ELF-1 (cell line): ENCODE measurements at places on chromosomes 6 and 20.

DNA sequence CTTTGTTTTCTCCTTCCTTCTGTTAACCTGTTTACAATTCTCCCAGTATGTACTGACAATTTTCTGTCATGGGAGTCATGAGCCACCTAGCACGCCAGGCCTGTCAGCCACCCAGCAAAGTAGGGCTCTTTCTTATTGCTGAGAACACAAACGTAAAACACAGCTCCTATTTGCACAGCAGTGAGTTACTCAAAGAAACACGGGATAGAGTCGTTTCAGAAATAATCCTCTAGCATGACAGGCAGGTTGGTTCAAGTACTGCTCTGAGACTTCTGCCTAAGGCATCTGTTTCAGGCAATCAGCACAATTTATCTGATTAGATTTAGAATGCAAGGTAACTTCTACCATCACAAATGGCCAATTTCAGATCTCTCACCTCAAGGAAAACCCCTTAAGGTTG is 88.8 kb downstream of the CD24 start:
- DNase-seq = peak; percentile 29

GRCh38 chr20:38842558-38842981 is 37.1 kb downstream of the PPP1R16B start:
- DNase-seq = no peak

DNA sequence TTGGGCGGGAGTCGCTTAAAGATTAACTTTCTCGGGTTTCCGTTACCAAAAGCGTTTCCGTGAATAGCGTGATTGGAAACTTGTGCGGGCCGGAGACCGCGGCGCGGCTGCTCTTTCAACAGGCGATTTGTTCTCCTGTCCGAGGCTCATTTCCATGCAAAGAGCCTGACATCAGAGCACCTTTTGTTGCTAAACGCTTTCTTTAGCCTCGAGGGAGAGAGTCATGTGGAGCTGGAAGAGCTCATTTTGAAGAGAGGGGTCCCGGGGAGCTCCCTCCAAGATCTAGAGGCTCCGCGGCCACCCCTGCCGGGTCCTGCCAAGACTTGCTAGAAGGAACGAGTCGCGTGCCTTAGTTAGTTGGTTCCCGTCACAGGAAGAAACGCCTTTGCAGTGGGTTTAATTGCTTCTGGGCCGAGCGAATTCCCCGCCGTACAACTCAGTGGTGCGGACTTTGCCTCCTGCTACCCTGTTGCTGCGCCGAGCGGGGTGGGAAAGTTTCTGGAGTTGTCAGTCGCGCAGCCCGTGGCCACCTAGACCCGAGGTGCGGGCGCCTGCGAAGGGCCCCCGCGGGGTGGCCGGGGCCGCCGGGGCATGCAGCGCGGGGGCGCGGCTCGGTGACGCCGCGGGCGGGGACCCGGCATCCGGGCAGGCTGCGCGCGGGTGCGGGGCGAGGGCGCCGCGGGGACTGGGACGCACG is at the start of gene SASH1:
SASH1 (plus strand) TSS at position 489 of the 697 bp plus-strand sequence. CDS start 230 bp downstream, outside the sequence.
- DNase-seq = peak; percentile 97

GRCh38 chr6:145891126-145891525 is 73.0 kb downstream of the SHPRH start:
- DNase-seq = no peak

GRCh38 chr6:164792666-164793065 is 516.7 kb downstream of the C6orf118 start:
- DNase-seq = no peak

- DNase-seq = no peak
Observed at GRCh38 chr20:61436283-61436666, 184.2 kb downstream of the CDH4 start.

DNA sequence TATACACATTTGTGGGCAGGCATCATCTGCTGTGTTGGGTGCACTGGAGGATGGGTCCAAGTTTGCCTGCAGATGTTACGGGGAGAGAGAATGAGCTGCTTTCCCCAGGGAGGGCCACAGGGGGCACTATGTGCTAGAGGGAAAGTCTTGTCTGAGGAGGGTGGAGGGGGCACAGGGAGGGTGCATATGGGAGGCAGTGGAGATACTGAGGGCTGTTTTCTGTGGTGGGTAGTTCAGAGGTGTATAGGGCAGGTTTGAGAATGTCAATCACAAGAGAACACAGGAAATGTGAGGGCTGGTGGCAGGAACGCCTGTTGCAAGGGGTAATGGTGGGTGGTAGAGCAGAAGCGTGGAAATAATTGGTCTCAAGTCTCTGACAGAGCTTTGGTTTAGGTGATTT is 7.7 kb upstream of the PTPRA start:
- peak; percentile 25 for DNase-seq

- DNase-seq = no peak
Observed at GRCh38 chr20:540391-541201, 3.0 kb downstream of the CSNK2A1 start.

DNA sequence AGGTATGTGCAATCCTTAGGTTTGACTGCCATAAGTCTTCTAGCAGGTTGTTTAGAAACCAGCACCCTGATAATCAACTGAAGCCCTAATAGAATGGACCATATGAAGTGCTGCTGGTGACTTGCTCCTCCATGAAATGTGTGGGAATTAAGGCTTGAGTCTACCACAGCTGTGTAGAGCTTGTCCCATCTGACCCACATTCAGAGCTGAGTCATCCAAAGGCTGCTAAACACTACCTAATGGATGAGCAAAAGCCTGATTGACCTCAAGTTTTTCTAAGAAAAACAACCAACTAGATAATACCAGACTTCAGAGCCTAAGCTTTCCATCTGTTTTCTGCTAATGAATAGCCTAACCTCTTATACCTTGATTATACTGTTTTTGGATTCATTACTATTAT is 120.3 kb upstream of the MOCS1 start:
- DNase-seq = no peak

- DNase-seq = no peak
Observed at GRCh38 chr6:73121421-73121993, 103.8 kb downstream of the KHDC1L start.

DNA sequence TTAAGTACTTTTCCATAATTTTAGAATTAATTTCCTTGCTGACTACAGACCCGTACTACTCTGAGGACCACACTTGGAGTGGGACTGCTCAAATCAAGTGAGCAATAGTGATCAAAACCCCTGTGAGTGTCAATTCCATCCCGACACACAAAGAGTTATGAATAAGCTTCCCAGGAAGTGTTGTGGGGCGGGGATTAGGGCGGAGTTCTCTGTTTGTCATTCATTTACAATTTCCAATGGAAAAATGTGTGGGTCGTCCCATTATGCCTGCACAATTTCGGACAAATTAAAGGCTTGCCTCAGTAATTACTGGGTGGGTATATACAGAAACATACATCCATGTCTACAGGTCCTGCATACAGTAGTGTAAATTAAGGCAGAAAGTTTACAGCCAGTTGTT is 84.2 kb downstream of the ISM1 start:
- no peak for DNase-seq

GRCh38 chr6:128432394-128432793 is 88.0 kb downstream of the PTPRK start:
- DNase-seq = no peak

- no peak for DNase-seq
Observed at GRCh38 chr6:18327626-18328025, 59.5 kb upstream of the RNF144B start.

DNA sequence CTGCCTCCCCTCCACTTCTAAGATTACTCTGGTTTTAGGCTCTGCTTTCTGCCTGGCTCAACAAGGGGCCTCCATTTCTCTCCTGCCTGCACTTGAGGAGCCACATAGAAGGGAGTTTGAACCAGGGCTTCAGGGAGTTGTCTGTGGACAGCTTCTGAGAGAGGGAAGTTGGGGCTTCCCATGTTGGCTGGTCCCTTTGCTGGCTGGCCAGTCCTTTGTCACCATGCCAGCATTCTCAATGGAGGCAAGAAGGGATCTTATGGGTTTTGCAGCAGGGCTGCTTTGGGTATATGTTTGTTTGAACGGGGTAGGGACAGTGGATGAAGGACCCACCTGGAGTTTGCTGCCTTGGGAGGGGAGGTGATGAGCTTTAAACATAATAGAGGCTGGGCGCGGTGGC is 124.9 kb downstream of the CARMIL1 start:
- DNase-seq = no peak

GRCh38 chr6:109237077-109237985 is 142.0 kb downstream of the CEP57L1 start:
- no peak for DNase-seq

DNA sequence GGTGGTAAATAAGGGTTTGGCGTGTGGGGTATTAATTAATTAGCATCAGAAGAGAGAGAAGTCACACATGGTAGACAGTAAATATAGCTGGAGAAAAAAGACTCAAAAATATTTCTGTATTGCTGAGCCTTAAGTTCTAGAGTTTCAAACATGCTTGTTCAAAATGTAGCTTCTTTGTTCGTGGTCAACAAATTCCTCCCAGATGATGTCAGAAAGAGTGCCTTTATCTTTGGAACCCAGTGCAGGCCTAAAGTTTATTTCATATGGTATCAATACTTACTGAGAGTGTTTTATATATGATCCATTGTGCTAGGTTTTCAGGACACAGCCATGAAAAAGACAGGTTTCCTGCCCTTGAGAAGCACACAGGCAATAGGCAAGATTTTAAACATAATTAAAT is 18.3 kb downstream of the MARCKS start:
- DNase-seq = no peak

GRCh38 chr6:128932061-128932460 is 49.1 kb downstream of the LAMA2 start:
- DNase-seq = no peak

- DNase-seq = no peak
Observed at GRCh38 chr20:45814314-45814713, 1.9 kb downstream of the UBE2C start.

GRCh38 chr20:3802524-3803239 is 6.6 kb downstream of the CDC25B start:
- no peak for DNase-seq

GRCh38 chr6:123503619-123504018 is 133.1 kb downstream of the TRDN start:
- DNase-seq = no peak

DNA sequence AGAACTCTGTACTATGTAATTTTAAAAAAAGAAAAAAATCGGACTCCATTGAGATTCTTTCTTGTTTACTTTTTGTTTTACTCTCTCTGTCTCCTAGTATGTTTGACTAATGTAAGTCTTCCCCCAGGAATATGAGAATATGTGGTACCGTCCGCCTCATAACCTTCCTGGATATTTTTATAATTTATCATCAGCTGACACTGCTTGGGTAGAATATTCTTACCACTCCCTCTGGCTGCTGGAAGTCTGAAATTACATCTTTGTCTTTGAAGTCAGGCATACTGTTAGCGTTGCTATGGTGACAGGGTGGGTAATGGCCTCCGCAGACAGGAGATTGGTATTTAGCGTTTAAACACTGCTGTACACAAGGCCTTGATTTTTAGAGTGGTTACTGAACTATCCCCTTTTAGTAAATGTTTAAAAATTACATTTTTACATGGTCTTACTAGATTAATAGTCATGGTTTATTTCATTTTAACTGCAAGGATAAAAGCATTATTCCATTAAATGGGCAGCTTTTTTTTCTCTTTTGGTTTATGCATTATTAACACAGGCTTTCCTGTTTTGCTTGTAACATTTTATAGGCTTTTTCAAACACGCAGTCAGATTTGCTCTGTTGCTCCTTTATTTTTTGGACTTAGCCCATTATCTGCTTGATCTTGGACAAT is 176.4 kb downstream of the ARID1B start:
- DNase-seq = peak; percentile 55

DNA sequence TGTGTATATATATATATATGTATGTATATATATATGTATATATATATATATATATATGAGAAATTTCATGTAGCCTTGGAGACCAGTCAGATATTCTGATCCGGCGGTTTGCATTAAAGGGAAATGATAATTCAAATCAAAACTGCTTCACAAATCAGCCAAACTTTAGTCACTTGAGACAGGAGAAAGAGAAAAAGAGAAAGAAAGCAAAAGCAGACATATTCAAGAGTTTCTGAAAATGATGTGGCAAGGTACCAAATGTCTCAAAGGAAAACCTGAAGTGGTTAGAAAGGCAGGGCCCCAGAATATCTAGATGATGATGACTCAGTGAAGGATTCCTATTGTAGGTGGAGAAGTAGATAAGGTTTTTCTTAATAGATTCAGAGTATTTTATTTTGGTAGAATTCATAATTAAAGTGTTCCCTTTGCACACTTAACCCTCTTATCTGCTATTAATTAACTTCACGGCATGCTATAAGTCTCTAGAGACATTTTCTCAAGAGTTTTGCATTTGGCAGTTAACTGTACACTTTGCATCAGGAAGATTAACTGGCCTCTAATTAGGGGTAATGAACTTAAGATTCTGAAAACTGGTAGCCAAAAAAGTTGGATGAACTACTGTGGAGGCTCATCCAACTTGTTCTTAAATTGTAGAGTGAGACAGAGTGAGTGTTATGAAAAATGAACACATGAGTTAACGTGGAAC is 50.1 kb upstream of the ASF1A start:
- DNase-seq = no peak

DNA sequence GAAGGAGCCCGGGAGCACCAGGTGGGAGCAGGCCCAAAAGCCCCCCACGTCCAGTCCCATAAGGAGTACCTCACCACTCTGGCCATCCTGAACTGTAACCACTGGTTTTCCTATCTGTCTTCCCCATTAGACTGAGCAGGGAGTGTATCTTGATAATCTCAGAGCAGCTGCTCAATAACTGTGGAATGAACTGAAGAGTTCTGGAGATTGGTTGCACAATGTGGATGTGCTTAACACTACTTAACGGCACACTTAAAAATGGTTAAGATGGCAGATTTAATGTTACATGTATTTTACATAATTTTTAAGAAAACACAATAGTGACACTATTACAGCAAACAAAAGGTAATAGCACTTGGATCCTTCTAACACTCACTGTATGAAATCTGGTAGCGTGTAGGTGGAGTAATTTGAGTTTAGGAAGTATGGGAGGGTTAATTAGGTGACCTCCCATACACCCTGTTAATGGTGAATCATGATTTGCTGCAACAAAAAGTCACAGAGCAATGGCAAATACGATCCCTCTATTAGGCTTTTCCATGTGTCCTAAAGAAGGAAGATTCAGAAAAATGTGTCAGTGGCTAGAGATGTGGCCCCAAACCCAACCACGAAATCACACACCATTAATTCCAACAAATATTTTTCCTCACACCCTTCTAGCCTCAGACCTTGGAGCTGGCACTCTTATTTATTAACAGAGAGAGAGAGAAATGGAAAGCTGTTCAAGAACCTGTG is 18.4 kb downstream of the TRAM2 start:
- no peak for DNase-seq

GRCh38 chr6:104526376-104526775 is 333.3 kb downstream of the HACE1 start:
- no peak for DNase-seq
